Astrocyte of the hippocampus (primary cell): ENCODE measurements at places on chromosomes 13 and 19.

DNA sequence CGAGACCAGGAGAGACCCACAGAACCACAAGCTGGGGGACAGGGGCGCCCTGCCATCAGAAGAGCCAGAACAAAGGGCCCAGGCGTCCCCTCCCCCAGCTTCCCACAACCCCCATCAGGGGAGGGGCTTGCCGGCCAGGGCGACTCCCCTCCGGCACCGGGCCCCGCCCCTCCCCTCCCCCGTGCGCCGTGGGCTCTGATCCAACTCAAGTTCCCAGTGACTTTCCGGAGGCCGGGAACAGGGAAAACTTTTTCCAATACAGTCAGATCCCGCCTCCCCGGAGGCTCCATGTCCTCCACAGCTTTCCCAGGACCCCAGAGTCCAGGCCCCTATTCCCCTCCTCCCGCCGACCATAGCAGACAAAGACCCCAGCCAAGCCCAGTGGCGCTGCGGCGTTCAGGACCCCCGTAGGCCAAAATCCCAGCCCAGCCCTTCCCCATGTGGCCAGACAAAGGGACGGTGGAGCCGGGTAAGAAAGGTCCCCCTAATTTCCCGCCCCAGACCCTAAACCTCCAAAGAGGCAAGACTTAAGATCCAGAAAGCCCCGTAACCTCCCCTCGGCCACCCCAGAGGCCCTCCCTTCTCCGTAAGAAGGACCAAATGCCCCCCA is 673 bp downstream of the TEAD2 start:
- peak; percentile 96 for DNase-seq

GRCh38 chr19:39082745-39083598 is 1.2 kb upstream of the ACP7 start:
- no peak for DNase-seq

GRCh38 chr19:38149661-38150061 is 74.4 kb downstream of the DPF1 start:
- DNase-seq: no peak

DNA sequence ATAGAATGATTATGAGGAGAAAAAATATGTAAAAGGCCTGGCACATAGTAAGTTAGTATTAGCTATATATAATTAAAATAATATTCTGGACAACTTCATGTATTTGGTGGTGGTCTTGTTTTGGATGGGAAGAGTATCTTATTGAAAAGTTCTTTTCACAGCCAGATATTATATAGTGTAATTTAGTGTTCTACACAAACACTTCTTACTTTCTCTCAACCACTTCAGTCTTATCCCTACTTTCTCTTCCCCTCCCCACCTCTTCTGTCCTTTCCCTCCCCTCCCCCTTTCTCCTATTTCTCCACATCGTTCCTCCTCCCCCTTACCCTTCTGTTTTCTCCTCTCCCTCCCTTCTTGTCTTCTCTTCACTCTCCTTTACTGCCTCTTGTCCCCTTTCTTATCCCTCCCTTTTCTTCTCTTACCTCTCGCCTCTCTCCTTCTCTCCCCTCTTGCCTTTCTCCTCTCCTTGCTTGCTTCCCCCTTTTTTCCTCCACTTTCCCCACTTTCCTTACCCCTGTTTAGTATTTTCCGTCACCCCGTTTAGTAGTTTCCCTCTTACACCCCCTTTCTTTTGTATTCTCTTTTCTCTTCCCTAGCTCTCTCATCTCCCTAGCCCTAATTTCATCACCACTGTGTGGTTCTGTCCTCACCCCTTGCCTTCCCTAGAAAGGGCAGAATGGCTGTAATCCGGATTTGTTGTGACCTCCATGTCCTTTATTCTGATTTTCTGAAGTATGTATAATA is 107.2 kb upstream of the MLNR start:
- peak; percentile 41 for DNase-seq

- no peak for DNase-seq
Observed at GRCh38 chr19:4061683-4062418, 4.8 kb downstream of the ZBTB7A start.

- DNase-seq: no peak
Observed at GRCh38 chr13:62626771-62627170, 1211.1 kb upstream of the PCDH20 start.

- DNase-seq: no peak
Observed at GRCh38 chr19:55041627-55042343, 3.7 kb upstream of the GP6 start.

- DNase-seq: peak; percentile 84
Observed at GRCh38 chr19:39502640-39503417, 4.1 kb downstream of the DLL3 start.

- DNase-seq: peak; percentile 54
Observed at GRCh38 chr13:34967851-34968562, 25.9 kb downstream of the NBEA start.

GRCh38 chr19:33677745-33678426 is 56.1 kb downstream of the CHST8 start:
- peak; percentile 12 for DNase-seq

DNA sequence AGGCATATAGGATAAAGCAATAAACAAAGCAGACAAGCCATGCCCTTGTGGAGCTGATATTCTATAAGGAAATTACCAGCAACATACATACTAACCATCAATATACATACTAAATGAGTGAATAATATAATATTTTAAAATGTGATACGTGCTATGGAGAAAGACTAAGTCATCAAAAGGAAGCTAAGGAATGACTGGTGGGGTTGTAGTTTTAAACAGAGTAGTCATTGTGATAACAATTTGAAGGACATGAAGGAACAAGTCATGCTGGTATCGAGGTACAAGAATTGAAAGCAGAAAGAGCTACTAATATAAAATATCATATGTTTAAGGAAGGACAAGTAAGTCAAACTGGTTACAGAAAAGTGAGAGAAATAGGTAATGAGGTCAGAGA is 894.9 kb upstream of the PCDH9 start:
- DNase-seq: no peak

- DNase-seq: peak; percentile 8
Observed at GRCh38 chr13:31234729-31235128, 35.0 kb downstream of the B3GLCT start.

GRCh38 chr19:39558624-39559117 is 18.7 kb upstream of the EID2 start:
- no peak for DNase-seq

DNA sequence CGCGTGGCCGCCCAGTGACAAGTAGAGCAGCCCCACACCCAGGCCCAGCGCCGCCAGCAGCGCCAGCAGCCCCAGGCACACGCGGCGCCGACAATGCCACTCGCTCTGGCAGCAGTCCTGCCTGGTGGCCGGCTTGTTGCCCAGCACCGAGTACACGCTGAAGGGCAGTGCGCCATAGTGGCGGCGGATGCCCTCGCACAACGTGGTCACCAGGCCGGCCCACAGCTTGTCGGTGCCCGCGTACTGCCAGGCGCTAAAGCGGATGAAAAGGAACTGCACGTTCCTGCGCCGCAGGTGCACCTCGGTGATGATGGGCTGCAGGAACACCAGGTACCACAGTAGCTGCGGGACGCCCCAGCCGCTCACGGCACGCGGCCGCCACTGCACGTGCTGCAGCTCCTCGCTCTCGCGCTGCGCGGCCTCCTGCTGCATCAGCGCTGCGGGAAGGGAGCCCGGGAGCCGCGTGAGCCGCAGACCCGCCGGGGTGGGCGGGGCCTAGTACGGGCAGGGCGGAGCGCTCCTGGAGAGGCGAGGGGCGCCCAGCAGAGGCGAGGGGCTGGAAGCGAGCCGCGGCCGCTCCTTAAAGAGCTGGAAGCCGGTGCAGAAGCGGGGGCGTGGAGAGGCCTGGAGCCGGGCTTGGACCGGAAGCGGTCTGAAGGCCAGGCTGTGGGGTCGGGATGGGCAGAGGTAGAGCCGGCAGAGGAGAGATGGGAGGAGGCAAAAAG is 7.3 kb downstream of the NKPD1 start:
- DNase-seq: peak; percentile 72

GRCh38 chr19:46839752-46840497 is 10.7 kb downstream of the AP2S1 start:
- no peak for DNase-seq

GRCh38 chr13:60355056-60355455 is 42.0 kb upstream of the TDRD3 start:
- DNase-seq: no peak

DNA sequence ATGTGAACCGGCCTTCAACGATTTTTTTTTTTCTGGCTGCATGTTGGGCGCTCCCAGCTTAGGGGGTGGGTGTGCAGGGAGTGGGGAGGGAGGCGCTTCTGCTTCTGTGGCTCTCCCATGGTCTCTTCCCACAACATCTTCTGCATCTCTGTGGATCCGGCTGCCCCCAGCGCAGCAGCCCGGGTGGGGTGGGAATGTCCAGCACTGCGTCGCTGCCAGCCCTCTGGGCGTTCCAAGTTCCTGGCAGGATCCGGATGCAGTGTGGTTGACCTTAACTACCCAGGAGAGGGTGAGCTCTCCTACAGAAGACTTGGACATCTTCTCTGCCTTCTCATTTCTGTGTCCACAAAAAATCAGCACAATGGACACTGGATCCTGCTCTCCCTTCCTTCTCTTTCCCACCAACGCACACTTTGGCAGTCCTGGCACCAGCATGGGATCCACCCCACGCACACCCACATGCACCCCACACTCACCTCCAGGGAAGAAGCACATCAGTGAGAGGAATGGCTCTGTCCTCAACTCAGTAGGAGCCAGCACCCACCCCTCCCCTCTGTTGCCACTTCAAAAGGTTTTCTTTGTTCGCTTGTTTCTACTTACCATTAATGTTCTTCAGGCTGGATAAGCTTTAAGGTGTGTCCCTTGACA is 177.3 kb downstream of the COL4A1 start:
- no peak for DNase-seq

DNA sequence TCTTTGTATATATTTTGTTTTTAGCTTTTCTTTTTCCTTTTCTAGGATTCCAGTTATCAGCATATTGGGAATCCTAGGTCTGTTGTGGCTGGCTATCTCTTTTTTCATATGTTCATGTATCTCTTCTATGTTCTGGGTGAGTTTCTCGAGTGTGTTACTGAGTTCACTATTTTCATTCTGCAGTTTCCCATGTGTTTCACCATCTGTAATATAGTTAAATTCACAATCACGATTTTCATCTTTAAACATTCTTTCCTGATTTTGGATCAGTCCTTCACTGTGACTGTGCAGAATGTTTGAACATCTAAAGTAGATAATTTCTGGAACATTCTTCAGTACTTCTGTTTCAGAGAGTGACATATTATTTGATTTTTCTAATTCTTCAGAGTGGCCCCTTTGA is 862.1 kb downstream of the OLFM4 start:
- DNase-seq: no peak

- no peak for DNase-seq
Observed at GRCh38 chr13:99002172-99002710, 24.4 kb upstream of the DOCK9 start.

DNA sequence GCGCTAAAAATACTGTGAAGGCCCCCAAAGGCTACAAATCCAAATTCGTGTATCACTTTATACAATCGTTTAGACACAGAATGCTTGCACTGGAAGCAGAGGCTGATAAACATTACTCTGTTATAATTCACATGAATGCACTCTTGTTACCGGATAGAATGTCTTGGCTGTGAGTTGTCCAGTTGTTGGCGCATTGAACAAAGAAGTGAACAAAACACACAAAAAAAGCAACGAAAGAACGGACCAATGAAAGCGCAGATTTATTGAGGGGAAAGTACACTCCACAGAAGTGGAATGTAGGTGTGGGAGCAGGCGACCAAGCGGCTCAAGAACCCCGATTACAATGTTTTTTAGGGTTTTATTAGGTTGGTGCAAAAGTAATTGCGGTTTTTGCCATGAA is 529 bp upstream of the ZNF418 start:
- DNase-seq: no peak

- DNase-seq: peak; percentile 55
Observed at GRCh38 chr13:106276876-106277275, 258.6 kb downstream of the EFNB2 start.

GRCh38 chr13:96958286-96958891 is 35.9 kb downstream of the OXGR1 start:
- peak; percentile 53 for DNase-seq

DNA sequence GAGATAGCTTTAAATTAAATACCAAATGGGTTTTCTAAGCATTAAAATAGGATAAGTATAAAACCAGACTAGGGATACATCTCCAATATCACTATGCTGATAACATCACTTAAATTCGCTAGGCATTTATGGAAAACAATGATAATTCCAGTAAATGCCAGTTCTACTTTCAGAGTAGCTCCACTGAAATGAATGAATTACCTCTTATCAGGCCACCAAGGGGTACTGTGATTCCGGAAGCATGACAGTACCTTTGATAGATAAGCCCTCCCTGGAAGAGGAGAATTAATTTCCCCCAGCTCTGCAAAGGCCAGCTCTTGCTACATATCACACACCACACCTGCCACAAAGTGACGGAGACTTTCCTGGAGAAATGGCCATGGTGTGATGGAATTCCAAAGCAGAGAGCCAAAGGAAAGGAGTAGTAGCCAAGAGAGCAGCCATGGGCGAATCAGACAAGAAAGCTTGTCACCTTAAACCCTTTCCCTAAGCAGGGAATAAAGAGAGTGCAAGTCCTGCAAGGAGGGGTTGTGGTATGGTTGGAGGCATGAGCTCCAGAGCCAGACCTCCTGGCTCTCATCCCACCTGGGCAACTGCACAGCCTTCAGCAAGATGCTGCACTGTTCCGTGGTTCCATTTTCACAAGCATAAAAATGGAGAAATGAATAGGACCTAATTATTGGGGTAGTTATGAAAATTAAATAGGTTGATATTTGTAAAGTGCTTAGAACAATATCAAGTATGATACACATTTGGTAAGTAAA is 423.1 kb downstream of the FGF14 start:
- DNase-seq: no peak

DNA sequence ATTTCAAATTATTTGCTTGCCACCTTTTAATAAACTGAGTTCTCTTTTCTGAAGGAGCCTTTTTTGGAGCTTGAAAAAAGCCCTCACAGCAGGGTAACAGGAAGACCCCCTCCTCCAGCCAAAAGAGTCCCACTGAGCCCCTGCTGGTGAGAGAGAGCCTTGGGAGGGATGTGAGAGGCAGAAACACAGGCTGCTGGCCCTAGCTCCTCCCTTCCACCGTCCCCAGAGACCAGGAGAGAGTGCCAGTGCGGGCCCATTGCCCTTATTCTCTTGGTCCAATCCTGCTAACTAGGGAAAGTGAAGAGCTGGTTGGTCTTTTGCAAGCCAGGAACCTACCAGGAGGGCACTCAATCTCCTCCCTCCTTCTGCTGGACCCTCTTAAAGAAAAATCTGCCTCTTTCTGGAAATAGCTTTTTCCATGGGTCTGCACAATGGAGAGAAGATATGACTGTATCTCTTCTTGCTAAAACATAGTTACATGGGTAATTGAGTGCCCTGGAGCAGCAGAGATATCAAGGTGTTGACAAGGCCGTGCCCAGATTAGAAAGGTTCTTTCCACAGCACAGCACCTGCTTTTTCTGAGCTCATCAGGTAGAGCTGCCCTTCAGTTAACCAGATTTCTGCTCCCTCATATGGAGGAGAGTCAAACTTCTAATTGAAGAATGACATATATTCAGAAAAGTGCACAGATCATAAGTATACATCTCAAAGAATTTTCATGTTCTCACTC is 113.9 kb downstream of the LRCH1 start:
- no peak for DNase-seq

- no peak for DNase-seq
Observed at GRCh38 chr19:21519488-21519887, 14.1 kb downstream of the ZNF429 start.

- DNase-seq: no peak
Observed at GRCh38 chr19:32256341-32256975, 89.0 kb upstream of the ZNF507 start.
